ENCODE measurements at places on chromosomes 12 and 14.

DNA sequence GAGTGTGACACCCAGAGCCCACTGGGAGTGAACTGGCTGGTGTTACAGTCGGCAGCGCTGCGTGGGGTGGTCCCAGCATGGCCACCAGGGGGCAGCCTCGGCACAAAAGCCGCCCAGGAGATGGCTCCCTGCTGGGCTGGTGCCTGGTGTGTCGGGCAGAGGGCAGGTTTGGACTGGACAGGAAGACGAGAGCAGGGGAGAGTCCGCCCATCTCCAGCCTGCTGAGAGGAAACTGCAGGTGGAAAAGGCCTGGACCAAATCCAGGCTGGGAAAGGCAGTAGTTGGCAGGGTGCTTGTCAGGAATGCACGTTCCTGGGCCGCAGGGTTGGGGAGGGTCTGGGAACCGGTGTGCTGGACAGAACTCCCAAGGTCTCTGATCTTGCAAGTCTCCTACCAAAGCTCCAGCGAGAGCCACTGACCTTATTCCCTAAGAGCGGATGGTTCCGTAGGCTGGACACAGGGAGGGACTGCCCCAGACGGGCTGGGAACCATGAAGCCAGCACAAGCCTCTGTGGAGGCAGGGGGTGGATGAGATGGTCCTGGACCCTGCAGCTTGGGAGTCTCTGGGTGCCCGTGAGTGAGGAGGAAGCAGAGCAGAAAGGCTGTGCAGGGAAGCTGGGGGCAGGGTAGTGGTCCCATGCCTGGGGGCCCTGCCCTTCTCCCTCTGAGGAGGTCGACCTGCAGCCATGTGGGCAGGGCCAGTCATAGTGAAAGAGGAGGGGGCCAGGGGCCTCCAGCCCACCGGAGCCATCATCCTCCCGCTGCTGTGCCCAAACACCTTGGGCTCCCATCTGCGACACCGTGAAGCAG lies 1.8 kb downstream of the AHNAK2 start:
- DNase-seq, result no peak

- no peak for DNase-seq
Observed at GRCh38 chr12:53626702-53627169, 554 bp upstream of the ATF7 start.

- DNase-seq, result no peak
Observed at GRCh38 chr14:99408286-99408970, 72.2 kb downstream of the SETD3 start.

- no peak for DNase-seq
Observed at GRCh38 chr12:50749459-50749882, 14.4 kb upstream of the ATF1 start.

GRCh38 chr12:9740106-9740750 lies 7.3 kb upstream of the CLECL1 start:
- no peak for DNase-seq

DNA sequence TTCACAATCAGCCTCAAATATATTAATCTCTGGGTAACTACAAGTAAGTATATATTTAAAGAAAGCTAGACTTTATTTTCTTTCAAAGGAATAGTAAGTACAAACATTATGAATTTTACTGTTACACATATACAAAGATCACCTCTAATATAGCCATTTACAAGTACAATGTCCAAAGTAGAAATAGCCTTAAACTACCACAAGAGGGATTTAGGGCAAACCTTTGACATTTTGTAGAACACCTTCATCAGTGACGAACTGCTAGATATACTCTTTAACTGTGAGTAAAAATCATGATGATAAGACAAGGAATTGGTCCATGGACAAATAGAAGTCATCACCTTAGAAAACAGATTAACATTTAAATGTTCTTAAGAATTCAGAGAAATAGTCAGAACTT lies 69.8 kb downstream of the CNTN1 start:
- DNase-seq, result no peak

DNA sequence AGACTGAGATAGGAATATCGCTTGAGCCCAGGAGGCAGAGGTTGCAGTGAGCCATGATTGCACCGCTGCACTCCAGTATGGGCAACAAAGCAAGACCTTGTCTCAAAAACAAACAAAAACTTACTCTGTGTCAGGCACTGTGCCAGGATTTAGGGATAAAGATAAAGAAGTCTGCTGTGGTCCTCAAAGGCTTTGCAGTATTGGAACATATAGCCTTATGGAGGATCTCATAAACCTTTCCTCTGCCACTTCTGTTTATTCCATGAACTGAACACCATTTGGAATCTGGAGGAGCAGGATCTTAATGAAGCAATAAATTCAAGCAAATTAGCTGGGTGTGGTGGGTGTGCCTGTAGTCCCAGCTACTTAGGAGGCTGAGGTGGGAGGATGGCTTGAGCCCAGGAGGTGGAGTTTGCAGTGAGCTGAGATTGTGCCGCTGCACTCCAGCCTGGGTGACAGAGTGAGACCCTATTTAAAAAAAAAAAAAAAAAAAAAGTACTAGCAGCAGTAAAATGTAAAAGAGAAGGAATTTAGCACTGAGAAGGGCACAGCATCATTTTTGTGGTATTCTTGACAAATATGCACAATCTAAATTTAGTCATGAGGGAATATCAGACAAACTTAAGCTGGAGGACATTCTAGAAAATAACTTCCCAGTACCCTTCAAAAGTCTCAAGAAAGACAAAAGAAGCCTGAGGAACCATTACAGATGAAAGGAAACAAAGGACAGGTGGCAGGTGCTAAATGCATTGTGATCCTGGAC lies 27.1 kb downstream of the BMAL2 start:
- DNase-seq, result no peak

GRCh38 chr14:28751467-28752058 lies 15.0 kb upstream of the FOXG1 start:
- peak; percentile 85 for DNase-seq

GRCh38 chr14:95235351-95235750 lies 78.0 kb upstream of the DICER1 start:
- no peak for DNase-seq

GRCh38 chr12:55707841-55708694 lies at the start of gene ITGA7:
ITGA7 (minus strand) TSS chr12:55707904; CDS start chr12:55707682, 222 bp downstream.
- DNase-seq, result peak; percentile 7

- no peak for DNase-seq
Observed at GRCh38 chr14:68250927-68251768, 431.6 kb downstream of the RAD51B start.

DNA sequence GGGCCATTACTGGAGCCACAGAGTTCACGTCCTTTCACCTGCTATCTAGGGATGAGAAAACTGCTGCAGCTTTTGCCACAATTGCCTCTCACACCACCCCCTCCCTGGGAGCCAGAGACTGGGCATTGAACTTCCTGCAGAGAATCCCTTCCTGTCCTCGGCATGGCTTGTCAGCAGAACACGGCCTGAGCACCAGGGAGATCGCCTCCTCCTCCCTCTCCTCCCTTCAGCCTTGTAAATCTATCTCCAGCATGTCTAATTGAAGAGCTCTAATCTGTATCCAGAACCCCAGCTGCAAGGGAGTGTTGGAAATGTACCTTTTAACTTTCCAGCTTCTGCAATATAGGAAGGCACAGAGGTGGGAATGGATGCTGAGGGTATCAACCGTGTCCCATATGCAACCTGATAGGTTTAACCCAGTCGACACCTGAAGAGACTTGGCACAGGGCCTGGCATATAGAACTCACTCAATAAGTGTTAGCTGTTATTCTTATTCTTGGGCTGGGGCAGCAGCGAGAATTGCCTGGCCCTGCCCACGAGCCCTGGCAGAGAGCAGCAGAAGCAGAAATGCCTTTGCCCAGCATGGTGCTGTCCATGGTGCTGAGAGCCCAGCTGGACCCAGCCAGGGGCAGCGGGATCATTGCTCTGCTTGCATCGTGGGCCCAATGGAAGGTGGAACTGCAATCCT lies 26.8 kb downstream of the TMEM63C start:
- DNase-seq, result peak; percentile 32

DNA sequence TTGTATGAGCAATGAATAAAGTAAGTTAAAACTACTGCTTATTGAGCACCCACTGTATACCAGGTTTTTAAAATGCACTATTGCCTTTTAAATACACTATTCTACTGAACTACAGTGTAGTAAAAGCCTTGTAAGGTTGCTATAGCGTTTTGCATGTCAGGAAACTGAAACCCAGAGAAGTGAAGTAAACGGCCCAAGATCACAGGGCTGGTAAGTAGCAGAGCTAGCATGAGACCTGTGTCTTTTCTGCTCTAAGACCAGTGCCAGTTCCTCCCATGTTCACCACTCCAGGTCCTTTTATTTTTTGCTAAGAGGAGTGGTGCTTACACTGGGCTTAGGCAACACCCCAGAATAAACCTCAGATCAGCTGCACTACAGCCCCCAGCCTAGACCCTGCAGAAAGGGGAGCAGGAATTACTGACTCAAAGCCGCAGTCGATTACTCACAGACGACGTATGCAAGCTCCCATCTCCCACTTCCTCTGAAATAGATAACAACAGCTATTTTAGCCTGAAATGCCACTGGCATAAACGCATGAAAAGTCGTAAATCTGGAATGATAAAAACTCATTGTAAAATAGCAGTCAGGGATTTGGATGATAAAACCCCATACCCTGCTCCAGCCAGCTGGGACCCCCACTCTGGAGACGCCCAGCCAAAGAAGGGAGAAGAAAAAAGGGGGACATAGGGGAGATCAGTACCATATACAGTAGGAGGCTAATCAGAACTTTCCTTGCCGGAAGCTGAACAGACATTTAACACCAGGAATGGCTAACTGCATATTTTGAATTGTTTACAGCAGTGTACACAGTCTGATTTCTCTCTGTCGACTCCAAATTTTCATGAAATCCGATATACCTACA lies 108.3 kb downstream of the NUAK1 start:
- DNase-seq, result no peak

GRCh38 chr14:38108681-38109080 lies 99.0 kb upstream of the SSTR1 start:
- no peak for DNase-seq

DNA sequence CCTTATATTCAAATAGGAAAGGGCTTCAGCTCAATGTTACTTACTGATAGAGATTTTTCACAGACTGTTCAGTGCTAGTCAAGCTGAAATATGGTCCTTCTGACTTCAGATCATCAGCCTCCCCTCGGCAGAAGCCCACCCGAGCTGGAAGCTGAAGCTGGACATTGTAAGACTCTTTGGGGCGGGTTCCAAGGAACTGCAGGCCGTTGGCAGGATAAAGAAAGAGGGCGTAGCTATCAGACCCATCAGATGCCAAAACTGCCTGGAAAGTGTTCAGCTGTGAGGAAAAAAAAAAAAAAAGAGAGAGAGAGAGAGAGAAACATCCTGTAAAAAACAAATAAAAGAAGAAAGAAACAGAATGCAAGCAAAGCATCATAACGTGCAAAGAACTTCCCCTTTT lies 8.8 kb downstream of the NID2 start:
- DNase-seq, result no peak

DNA sequence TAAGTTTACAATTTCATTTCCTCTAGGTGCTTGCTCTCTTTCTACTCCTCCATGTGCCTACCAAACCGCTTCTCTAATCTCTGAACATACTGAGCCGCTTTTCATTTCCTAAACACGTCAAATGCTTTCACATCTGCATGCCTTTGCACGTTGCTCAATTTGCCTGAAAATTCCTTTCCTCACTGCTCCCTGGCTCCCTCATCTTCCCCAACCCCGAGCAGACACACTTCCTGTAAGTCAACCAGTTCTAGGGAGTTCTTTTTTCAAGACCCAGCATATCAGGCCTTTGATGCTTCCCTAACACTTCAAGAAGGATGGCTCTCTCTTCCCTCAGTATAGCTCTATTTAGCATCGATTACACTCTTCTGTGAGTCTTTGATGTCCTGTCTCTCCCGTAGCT lies 50.3 kb downstream of the LMO3 start:
- no peak for DNase-seq

DNA sequence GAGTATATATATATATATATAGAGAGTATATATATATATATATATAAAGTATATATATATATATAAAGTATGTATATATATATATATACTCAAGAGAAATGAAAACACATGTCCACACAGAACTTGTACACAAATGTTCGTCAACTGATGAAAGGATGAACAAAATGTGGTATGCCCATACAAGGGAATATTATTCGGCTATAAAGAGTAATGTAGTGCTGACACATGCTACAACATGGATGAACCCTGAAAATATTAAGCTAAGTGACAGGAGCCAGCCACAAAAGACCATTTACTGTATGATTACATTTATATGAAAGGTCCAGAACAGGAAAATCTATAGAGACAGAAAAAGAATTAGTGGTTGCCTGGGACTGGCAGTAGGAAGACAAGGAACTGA lies 19.5 kb downstream of the LIMA1 start:
- no peak for DNase-seq

DNA sequence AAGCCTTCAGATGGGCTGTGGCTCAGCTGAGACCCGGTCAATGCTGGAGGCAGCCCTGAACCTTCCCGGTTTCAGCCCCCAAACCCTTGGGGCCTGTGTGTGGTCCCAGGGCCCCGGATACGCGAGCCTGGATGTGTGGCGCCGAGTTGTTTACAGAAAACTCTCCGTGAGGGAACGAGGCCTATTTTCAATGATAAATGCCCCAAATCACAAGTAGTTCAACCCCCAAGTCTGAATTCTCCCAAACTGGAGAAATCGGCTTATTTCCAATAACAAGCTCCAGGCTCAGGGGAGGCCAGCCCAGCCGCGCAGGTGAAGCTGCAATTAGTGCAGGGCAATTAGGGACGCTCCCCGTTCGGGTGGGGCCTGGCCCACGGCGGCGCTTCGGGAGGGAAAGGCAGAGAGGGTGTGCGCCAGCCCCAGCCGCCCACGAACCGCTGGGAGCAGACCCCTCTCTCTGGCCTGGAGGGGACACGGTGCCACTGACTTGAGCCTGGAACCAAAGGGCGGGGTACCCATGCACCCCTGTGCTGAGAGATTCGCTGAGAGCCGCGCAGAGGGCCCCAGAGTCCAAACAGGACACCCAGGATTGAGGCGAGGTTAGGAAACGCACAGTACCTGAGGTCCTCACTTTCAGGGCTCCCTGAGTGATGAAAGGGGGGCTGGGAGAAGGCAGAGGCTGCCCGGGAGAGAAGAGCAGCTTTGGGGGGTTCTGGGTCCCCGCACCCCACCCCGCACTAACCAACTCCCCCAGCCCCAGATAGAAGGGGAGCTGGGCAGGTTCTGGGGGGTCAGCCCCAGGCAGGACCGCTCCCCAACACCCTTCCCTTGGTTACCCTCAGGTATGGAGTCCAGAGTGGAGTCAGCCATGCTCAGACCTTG lies 14.2 kb upstream of the ANKRD9 start:
- no peak for DNase-seq

Measured in NCI-H1092 (cell line).